ENCODE measurements at places on chromosomes 6 and 20.

DNA sequence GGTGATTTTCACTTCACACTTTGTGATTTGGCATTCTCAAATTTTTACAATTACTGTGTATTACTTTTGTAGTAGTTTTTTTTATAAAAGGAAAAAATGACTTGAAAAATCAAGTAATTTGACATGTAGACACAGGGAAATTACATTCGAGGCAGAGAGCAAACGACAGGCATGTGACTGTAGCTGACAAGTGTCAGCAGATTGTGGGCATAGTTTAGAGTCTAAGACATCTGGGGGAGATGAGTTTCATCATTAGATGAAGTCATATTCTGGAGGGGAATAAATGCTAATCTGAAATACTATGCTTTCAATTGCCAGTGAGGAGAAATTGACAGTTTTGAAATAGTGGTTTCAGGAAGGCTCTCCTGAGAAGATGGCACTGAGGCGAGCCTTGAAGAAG lies 126.0 kb downstream of the MTHFD1L start:
- DNase-seq, result no peak

DNA sequence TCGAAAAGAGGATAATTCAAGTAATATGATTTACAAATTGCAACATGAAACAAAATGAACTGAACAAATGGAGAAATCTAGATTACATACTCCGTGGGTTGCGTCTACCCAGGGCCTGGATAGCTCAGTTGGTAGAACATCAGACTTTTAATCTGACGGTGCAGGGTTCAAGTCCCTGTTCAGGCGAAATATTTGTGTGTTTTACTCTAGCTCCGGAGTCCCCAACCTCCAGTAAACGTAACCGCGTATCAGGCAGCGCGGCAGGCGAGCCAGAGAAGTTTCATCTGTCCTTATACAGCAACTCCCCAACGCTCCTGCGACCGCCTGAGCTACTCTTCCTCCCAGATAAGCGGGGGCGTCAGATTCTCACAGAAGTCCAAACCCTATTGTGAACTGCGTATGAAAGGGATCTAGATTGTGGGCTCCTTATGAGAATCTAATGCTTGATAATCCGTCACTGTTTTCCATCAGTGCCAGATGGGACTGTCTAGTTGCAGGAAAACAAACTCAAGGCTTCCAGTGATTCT lies 176.1 kb downstream of the TRIM27 start:
- peak; percentile 96 for DNase-seq

DNA sequence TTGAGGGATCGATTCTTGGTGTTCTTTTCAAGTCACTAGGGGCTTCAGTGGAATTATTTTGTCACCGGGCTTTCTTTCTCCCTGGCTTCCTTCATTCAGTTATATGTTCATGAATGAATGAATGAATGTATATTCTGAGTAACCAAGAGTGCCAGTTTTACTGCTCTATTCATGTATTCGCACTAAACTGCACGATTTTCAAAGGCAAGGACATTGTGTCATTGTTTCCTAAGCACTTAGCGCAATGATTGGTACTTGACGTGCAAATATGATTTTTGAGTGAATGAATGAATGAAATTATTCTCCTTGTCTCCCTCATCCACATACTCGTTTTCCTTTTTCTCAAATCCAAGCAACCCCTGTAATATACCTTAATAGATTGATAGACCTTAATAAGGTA lies 822 bp downstream of the AFG1L start:
- DNase-seq, result no peak

DNA sequence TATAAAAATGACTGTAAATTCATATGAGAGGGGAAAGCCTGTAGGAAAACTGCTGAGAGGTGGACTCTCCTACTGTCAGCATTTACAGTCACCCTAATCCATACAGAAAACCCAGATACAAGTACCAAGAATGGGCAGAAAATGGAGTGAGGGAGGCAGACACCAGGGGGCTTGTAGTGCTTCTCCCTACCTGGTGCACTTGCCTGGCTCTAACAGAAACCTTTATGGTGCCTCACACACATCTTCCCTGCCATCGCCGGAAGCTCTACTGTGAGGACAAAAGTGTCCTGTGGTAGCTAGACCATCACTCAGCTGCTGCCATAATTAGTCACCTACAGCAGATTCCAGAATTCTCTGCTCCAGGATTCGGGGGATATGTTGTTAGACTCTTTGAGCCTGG lies 441.3 kb downstream of the TFAP2B start:
- no peak for DNase-seq

GRCh38 chr20:62151225-62151624 lies 7.7 kb downstream of the SS18L1 start:
- no peak for DNase-seq

DNA sequence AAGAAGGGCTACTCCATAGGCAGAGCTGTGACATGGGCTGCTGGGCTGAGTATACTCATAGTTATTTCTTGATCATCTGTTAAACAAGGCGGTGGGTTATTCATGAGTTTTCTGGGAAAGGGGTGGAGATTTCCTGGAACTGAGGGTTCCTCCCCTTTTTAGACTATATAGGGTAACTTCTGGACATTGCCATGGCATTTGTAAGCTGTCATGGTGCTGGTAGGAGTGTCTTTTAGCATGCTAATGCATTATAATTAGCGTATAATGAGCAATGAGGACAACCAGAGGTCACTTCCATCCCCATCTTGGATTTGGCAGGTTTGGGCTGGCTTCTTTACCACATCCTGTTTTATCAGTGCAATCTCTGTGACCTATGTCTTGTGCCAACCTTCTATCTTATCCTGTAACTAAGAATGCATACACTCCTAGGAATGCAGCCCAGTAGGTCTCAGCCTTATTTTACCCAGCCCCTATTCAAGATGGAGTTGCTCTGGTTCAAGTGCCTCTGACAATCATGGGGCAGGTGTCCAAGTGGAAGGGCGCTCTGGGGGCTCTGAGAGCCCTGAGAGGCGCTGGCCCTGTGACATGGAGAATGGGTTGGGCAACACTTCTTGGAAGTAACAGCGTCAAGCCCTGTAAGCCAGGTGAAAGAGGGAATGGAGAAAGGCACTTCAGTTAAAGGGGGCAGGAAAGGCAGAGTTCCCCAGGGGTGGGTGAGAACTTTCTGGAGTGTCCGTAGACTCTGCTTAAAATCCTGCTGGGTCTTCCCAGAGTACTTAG lies 354.2 kb upstream of the SULF2 start:
- no peak for DNase-seq

- no peak for DNase-seq
Measured at GRCh38 chr6:80454197-80454596, 347.7 kb downstream of the BCKDHB start.

- no peak for DNase-seq
Measured at GRCh38 chr6:28251661-28252008, 434 bp downstream of the ZKSCAN4 start.

DNA sequence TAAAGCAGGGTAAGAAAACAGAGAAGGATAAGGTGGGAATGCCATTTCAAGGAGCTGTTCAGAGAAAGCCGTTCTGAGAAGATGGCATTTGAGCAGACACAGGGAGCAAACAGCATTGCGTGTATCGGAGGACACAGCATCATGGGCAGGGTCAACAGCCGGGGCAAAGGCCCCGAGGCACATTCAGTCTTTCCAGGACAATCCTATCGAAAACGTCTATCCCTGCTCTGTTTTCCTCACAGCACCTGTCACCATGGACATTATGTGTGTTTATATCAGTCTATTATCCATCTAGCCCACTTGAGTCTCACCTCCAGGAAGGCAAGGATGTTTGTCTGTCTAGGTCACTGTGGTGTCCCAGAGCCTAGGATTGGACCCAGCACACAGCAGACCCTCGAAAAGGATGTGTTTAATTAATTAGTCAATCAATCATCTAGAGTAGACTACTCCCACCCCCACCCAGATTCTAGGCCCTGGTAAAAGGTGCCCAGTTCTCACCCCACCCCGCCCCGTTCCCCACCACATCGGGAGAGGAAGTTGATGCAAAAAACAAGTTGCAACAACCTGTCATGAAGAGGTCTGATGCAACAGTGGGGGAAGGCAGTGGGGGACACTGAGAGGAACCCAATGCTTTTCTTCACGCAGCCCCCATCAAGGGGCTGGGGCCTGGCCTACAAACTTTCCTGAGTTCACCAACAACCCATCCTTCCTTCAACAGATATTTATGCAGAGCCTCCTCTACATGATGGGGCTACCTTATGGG lies 66.6 kb downstream of the PREX1 start:
- DNase-seq, result no peak
